Ureter (tissue), 1 donor: ENCODE measurements at places on chromosomes 5 and 9. TPM values are rescaled to one million over a fixed set of nuclear protein-coding genes. Genes with fewer than 3 reads are reported as not detected.

IL5 gene
- not detected for total RNA-seq

ELOVL7 gene
- 16.7 TPM for total RNA-seq

DNA sequence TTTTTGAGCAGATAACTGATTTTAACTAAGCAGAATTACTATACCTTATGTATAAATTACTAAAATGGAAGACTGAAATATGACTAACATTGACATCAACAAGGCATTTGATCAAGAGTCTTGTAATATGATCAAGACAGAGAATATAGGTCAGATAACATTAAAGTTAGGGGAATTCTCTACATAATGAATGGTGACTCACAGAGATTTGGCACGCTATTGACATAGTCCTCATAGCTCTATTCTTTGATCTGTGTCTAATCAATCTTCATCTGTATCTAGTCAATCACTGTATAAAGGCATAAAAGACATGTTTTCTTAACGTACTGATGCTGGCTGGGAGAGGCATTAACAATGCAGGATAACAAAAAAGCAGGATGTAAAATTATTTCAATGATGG lies 17.4 kb downstream of the ABITRAM start:
- no peak for DNase-seq

- no peak for DNase-seq
Measured at GRCh38 chr5:128274441-128274840, 190.9 kb downstream of the SLC12A2 start.

KIF20A gene
- 0.83 TPM for total RNA-seq

GTF3C5 gene
- total RNA-seq = 60.7 TPM

ITK gene
- 4.7 TPM for total RNA-seq

- no peak for DNase-seq
Measured at GRCh38 chr5:135648116-135648515, 69.3 kb upstream of the CXCL14 start.

DNA sequence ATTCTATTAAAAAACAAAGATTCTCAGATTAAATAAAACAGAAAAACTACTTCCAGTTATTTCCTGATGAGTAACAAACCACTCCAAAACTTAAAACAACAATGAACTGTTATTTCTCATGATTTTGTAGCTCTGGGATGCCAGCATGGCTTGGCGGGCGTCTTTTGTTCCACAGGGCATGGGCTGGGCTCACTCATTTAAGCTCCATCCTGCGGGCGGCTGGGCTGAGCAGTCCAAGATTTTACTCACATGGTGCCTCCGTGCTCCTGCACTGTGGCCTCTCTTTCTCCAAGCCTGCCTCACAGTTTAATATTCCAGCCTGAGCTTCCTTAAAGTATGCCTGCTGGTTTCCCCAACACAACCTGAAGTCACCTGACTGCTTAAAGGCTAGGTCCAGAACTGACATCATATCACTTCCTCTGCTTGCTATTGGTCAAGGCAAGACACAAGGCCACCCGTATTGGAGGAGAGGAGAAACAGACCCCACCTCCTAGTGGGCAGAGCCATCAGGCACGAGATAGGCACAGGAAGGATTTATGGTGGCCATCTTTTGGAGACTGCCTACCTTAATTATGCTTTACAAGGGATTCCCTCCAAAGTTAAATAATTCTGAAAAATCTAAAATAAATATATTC lies 41.6 kb upstream of the ZBTB43 start:
- no peak for DNase-seq

GRCh38 chr5:124909734-124910133 lies 163.3 kb upstream of the ZNF608 start:
- no peak for DNase-seq

SCGB3A2 gene
- total RNA-seq = not detected

DNA sequence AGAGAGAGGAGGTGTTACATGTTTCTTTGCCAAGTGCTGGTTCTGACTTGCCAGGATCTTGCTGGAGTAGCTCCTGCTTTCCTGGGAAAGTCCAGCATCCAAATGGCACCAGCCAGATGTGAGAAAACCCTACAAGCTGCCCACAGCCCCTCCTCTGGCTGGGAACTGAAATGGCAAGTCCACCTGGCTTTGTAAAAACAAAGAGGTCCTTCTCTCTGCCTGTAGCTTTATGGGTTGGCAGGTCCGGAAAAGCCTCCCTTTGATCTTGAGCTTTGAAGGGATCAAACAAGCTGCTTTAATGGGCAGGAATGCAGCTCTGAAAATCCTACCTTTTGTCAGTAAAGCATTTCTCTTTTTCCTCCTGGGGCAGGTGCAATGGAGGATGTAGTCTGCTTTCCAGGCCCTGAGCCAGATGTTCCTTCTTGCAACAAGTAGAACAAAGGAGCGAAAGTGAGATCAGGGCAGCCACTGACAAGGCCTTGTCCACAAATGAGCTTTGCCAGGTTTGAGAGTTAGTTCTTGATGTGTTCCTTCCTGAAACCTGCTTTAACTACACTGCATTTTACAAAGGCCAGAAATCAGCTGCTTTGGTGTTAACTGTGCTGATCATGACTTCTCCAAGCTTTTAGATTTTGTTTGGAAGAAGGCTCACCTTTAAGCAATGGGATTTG lies 456.7 kb downstream of the ZNF608 start:
- DNase-seq = no peak

PTGR1 gene
- 399 TPM for total RNA-seq

DNA sequence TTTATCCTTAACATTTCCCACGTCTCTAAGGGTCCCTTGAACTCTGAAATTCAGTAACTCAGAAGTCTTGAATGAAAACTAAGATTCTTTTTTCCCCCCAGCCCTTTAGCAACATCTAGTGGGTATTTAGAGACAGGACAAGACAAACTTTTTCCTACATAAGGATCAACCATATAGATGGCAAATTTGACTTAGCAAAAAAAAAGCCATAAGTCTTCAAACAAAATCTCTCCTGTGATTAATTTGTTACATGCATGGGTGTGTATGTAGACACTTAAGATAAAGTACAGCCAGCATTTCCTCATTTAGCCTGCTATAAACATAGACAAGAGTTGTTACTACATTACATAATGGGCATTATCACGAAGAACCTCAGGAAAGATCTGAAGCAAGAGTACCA lies 29.1 kb upstream of the ANKRD31 start:
- DNase-seq = no peak

DNA sequence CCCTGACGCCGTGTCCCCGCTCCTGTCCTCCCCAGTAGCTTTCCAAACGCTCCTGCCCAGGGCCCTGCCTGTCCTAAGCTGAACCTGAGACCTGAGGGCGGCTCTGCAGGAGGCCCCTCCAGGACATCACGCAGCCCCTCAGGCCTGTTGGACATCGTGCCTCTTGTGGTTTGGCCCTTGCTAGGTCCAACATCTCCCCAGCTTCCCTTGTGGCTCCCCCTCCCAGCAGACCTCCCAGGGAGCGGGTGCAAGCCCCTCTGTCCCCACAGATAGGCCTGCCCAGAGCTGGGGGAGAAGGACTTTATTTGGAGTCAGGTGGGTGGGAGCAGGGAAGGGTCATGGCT lies 4.1 kb downstream of the OBP2B start:
- peak; percentile 18 for DNase-seq

DNA sequence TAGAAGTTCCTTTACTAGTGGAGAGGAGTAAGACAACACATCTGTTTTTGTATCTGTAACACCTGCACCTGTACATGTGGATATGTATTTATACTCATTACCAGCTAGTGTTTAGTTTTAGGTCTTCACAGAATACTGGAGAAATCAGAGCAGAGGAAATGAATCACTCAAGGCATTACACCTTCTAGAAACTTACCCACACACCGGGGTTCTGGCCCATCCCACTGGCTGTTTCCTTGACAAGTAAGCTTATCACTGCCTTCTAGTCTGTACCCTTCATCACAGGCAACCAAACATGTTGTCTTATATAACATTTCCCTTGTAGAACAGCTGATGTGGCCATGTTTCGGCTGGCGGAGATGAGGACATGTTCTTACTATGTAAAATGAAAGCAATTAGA lies 76.7 kb downstream of the SVEP1 start:
- DNase-seq = no peak

- no peak for DNase-seq
Measured at GRCh38 chr9:136124976-136125692, 6.5 kb upstream of the TMEM250 start.

DNA sequence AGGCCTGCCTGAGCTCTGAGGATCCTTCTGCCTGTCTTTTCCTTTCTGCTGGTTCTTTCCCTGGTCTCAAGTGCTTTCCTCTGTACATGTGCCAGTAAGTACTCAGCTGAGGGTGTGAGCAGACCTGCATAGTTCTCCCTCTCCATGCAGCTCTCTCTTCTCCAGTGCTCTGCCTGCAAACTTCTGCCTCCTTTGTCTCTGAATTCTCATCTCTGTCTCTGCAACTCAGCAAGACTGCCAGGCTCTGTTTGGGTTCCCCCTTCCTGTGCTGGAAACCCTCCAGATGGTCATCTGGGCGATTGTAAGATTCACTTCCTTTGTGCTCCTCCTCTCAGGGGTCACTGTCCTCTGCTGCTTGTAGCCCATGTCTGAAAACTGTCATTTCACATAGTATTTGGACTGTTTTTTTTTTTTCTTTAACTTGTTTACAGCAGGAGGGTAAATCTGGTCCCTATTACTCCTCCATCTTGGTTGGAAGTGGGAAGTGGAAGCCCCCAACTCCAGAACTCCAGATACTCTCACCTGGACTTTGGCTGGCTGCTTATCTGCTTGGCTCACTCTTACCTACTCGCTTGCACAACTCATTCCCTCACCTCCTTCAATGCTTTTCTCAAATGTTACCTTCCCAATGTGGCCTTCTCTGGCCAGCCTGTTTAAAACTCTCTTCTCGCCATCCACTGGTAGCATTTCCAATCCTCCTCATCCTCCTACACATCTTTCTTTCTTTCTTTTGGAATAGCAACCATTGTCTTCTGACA lies 175.3 kb upstream of the TBC1D2 start:
- no peak for DNase-seq

NFIL3 gene
- total RNA-seq = 39.6 TPM

DNA sequence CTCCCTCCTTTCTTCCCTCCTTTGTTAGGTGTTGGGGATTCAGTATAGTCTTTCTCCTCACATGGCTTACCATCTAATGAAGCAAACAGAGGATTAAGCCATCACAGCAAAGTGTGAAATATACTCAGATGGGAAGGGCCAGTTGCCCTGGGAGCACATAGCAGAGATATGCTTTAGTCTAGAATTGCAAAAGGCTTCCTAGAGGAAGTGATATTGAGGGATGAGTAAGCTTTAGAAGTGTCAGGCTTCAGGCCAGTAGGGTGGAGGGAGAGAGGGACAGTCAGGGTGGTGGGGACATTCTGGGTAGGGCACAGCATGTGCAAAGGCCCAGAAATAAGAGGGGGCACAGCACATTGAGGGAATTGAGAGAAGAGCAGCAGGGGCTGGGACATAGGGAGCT lies 46.2 kb upstream of the GLRA1 start:
- DNase-seq = no peak

C6 gene
- total RNA-seq = 2.5 TPM

GRCh38 chr5:179187229-179187678 lies 127.1 kb downstream of the ZNF354C start:
- DNase-seq = no peak

- no peak for DNase-seq
Measured at GRCh38 chr5:32508806-32509805, 64.6 kb upstream of the ZFR start.

- no peak for DNase-seq
Measured at GRCh38 chr5:129082225-129083136, 12.1 kb upstream of the ISOC1 start.

DNA sequence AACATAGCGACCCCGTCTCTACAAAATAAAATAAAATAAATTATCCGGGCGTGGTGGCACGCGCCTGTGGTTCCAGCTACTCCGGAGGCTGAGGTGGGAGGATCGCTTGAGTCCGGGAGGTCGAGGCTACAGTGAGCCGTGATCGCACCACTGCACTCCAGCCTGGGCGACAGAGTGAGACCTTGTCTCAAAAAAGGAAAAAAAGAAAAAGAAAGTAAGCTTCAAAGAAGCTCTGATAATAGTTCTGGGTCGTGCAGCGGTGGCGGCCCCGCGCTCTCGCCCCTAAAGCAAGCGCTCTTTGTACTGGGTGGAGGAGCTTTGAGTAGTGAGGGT lies 6.8 kb downstream of the TLX3 start:
- DNase-seq = no peak

DNA sequence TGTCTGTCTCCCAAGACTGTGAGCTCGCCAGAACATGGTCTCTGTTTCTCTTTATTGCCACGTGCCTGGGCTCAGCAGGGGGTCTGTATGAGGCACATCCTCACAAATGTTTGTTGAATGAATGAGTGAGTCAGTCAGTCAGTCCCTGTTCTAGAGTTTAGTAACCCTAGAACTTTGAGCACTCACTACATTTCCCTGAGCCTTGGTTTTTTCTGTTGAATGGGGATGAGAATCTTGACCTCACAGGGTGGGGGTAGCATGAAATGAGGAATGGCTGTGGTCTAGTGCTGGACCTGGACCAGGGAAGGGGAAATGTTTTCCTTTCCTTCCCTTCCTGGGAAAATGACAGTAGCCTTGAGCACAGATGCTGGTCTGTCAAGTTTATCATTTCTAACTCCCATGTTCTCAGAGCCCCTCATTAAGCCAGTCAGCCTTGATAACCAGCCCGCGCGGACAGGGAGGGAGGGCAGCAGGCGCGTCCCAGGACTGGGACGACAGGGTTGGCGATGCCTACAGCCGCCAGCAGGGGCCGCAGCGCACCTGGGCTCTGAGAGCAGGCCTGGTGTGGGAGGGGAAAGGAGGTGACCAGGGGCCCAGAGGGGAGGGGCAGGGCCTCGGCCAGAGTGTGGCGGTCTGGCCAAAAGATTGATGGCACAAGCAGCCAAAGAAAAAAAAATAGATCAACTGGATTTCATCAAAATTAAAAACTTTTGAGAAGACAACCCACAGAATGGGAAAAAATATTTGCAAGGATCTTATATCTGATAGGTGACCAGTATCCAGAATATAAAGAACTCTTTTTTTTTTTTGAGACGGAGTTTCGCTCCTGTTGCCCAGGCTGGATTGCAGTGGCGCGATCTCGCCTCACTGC lies 24.1 kb upstream of the WNK2 start:
- DNase-seq = peak; percentile 82

DNA sequence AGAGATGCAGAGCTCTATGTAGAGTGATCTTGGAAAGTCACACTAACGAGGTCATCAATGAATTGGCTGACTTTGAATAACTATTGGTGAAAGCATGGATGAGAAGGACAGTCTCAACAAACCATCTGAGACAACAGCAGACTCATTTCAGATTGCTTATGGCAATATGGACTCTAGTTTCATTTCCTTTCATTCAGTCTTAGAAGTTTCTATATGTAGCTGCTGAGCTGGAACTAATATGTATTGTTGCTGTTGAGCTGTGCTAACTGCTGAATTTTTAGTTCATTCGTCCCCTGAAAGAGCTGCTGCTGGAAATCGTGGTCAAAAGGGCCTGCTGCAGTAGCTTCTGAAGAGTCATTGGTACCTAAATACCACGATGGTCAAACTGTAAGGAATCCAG lies 31.3 kb downstream of the TNFSF15 start:
- no peak for DNase-seq

DNA sequence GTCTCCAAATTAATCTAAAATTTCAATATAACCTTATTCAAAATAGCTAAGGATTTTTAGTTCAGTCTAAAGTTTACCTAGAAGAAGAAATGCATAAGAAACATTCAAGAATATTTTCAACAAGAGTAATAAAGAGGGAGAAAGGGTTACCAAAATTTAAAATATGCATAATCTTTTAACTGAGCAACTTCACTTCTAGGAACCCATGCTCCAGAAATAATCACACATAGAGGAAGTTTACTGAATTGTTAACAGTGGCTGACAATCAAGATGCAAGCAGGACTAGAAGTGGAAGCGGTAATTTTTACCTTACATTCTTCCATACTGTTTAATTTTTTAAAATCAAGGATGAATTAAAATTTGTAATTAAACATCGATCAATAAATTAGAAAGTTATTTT lies 1.9 kb downstream of the PJA2 start:
- DNase-seq = no peak

GRCh38 chr5:59418808-59419207 lies 474.7 kb downstream of the PDE4D start:
- DNase-seq = no peak
